ENCODE measurements at places on chromosomes 11 and 22. TPM values are rescaled to one million over a fixed set of nuclear protein-coding genes. Genes with fewer than 3 reads are reported as not detected.
A peak's percentile ranks its signal among the peaks of the same experiment; 100 is the strongest.

LRRC51 gene
- total RNA-seq, result not detected

DNA sequence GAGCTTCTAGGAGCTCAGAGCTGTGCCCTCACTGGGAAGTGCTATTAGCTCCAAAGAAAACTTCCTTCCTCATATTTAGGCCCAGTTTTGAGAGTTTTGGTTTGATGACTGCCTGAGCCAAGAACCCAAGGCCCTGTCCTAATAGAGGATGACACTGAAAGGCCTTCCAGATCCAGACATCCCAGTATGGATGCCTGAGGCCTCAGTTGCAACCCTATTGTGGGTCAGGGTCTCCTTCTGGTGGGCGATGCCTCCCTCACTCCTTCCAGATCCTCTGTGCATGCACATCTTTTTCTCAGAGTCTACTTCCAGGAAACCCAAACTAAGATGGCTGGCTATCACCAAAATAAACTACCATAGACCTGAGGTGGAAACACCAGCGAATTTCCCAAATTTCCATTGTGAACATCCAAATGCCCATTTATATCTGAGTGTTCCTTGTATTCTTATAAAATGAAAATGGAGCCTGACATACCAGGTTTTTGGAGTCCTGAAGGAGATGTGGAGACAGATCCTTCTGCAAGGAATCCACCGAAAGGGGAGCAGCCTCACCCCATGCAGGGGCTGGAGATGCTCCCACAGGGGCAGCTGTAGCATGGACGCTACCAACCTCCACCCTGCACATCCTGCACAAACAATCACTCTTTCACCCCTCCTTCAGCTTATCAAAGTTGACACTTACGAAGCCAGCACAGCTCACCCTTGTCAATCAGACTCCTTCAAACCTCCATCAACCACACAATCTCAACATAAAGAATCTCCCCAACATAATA, 61.1 kb downstream of the GGTLC2 start:
- H3K36me3 ChIP-seq, result no peaks in the 10 kb centered on the region
- no peak for DNase-seq
- no peak overlapping the region for H3K27ac ChIP-seq
- H3K27me3 ChIP-seq, result peaks cover 7% of the 10 kb centered on the region
- no peak overlapping the region for H3K4me3 ChIP-seq
- H3K4me1 ChIP-seq, result no peaks in the 10 kb centered on the region

DNA sequence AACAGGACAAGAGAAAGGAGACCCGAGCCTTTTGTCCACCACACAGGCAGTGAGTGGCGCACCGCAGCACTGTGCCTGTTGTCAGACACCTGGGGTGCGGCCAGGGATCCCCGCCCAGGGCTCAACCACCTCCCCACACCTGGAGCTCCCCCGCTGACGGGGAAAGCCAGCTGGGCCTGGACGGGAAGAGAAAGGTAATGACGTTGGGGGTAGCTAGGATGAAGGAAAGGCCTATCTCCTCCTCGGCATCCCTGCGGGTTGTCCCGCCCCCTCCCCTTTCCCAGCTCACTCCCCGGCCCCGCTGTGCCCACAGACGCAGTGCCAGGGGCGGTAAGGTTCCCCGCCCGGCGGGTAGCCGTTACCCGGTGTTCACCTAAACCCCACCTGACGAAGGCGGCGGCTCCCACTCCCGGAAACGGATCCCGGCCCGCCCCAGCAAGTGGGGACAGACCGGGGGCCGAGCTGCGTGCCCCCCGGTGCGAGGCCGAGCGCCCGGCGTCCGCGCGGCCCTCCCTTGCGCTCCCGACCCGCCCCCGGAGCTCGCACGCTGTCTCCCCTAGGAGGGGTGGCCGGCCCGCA, 495 bp downstream of the HYOU1 start:
- H3K4me3 ChIP-seq, result peak overlapping the region; percentile 94
- no peaks in the 10 kb centered on the region for H3K27me3 ChIP-seq
- peaks cover 34% of the 10 kb centered on the region for H3K4me1 ChIP-seq
- DNase-seq, result peak; percentile 62
- peaks cover 40% of the 10 kb centered on the region for H3K36me3 ChIP-seq

DNA sequence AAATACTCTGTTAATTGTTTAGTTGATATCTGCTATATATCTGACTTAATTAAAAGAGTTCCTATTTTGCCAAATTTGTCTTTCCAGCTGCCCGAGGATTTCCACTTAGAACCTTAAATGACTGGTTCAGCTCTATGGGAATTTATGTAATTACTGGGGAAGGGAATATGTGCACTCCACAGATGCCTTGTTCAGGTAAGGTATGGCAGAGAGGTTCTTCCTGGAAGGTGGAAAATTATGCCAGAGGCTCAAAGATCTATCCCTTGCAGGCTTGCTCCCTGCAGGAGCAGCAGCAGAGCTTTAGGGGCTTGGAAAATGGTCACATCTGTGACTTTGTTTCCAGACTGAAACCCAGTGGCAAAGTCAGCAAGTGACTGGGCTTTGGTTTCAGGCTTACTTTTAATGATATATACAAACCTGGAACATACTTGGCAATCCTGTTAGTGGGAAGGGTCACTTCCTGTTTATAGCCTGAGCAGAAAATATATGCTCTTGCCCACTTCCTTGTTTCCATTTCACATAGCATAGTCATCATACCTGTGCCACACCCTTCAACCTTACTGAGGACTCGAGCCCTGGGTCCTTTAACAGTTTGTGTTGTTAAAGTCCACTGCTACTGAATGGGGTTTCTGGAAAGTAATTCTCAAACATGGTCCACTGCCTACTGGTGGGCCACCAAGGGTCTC, 23.7 kb downstream of the WBP2NL start:
- no peak for DNase-seq
- no peaks in the 10 kb centered on the region for H3K36me3 ChIP-seq
- peak overlapping the region; percentile 38 for H3K27ac ChIP-seq
- no peaks in the 10 kb centered on the region for H3K27me3 ChIP-seq
- H3K4me3 ChIP-seq, result no peak overlapping the region

Data from stomach (tissue), 19 donors.